Activated T-helper 17 cell treated with anti-CD3 and anti-CD28 coated beads, Interleukin-2, amount 50 U/mL, for 72 hours (primary cell): ENCODE measurements at places on chromosomes 3 and 15. TPM values are rescaled to one million over a fixed set of nuclear protein-coding genes. Genes with fewer than 3 reads are reported as not detected.

GRCh38 chr15:45101749-45102148 lies 12.2 kb downstream of the DUOX2 start:
- ATAC-seq = no peak

DNA sequence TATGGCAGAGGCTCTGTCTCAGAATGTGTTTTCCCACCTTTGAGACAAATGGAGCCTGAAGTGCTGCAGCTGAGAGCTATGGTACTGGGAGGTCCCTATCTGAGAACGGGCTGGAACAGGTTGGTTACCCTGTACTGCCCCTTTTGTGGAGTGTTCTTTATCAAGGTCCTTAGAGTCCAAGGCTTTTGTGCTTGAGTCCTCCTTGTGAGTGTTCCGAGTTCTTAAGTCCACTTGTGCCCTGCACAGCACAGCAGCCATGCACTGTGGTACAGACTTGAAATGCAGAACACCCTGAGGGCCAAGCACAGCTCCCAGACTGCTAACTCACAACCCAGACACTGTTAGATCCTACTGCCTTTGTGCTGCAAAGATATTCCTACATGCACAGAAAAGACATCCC lies 67.8 kb downstream of the ARHGAP31 start:
- ATAC-seq = no peak

- no peak for ATAC-seq
Measured at GRCh38 chr3:13665582-13666226, 116.8 kb downstream of the FBLN2 start.

DNA sequence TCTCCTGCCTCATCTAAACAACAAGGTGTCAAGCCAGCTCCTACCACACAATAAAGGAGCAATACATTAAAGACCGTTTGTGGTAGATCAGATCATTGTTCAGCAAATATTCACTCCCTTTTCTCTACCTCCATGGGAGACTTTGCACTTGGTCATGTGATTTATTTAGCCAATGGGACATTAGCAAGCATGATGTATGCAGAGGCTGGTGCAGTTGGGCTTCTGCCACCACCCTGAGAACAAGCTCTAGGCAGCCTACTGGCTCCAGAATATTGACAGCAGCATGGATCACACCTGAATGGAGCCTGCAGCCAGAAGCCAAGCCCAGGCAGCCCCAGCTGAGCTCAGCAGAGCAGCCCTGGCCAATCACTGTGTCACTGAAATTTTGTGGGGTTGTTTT lies 99.4 kb upstream of the UBE2E2 start:
- no peak for ATAC-seq

- ATAC-seq = no peak
Measured at GRCh38 chr3:99891610-99892285, 74.1 kb downstream of the CMSS1 start.

- ATAC-seq = no peak
Measured at GRCh38 chr3:25558121-25558520, 106.6 kb downstream of the TOP2B start.

GRCh38 chr3:174441588-174442301 lies 417.4 kb upstream of the NAALADL2 start:
- no peak for ATAC-seq

DNA sequence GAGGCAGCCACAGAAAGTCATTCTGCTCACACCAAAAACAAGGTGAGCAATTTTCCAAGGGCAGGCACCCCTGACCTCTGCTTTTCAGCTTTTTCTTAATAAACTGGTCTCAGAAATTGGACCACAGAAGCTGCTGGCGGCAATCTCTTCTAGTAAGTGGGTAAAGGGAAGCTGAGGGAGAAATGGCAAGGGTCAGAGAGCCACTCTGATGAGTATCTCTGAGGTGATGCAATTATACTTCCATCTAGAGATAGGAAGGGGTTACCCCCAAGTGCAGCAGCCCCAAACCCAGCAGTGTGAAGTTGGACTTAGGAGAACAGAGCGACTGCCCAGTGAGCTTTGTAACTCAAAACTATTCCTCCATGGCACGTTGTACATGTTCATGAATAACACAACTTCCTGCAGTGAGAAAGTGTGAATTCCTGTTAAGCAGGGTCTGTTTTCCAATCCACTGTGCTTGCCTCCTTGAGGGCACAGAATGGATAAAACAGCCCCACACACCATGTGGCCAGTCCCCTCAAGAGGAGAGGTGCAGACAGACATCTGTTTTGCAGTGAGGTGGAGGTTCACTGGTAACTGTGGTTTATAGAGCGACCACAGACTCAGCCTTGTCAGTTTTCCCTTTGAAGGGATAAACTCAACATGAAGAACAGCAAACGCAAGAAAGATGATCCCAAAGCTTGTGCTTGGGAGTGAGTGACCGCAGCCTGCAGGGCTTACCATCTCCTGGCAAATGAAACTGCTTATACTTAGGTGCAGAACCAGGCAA lies 683.4 kb upstream of the CFAP20DC start:
- ATAC-seq = no peak

DNA sequence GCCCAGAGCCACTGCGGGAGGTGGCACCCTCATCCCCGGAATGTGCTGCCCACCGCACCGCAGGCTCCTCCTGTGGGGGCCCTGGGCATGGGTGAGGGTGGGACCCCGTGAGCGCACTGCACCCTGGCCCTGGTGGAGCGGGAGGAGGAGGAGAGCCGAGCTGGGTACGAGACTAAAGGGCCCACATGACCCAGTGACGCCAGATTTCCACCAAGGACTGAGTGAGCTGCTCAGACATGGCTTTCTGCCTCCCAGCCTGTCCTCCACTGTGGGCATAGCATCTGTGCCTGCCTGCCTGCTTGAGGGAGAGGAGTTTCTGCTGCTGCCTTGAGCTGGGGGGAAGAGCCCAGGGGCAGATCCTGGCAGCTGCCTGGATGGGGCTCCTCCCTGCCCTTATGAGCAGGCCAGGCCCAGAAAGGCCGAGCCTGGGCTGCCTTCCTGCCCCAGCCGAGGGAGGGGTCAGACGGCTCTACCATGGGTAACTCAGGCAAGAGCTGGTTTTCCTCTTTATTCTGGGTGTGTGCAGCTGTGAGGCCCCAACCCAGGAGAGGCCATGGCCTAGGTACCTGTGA lies 88.4 kb downstream of the VGLL4 start:
- no peak for ATAC-seq

DNA sequence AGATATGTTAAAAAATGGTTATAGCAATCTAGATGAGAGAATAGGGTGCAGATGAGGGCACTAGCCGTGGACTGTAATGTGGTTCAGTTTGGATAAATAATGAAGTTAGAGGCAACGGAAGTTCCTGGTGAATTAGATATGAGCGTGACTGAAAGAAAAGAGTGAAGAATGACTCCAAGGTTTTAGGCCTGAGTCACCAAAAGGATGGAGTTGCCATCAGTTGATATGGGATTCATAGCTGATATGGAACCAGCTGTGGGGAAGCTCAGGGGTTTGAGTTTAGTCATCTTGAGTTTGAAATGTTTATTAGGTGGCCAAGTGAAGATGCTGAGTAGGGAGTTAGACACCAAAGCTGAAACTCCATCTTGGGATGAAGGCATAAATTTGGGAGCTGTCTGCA lies 66.2 kb downstream of the SSR3 start:
- ATAC-seq = no peak

DNA sequence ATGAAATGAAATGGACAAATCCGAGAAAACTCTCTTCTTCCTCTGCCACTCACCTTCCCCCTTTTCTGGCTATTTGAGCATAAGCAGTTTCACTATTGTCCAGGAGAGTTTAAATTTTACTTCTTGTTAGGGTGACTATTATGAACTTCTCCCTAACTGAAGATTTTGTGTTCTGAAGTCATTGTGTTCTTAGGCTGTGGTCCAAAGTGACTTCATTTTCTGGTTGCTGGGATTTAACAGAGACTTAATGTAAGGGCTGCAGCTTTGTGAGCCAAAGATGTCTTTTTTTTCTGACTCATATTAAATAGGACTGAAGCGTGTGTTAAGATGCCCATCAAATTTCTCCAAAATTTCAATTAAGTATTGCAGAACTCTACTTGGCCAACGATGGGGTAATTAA lies 46.5 kb upstream of the FSTL1 start:
- ATAC-seq = no peak

GRCh38 chr15:50953302-50953701 lies 44.8 kb downstream of the AP4E1 start:
- ATAC-seq = no peak

RYR3 gene
- not detected for total RNA-seq

SCAANT1 gene
- 2.4 TPM for total RNA-seq

GOLGA6L7 gene
- not detected for total RNA-seq

SH2D7 gene
- total RNA-seq = not detected

ZPLD1 gene
- total RNA-seq = not detected

CA12 gene
- total RNA-seq = 1.0 TPM
